ENCODE measurements at places on chromosomes 13 and 19.
A peak's percentile ranks its signal among the peaks of the same experiment; 100 is the strongest.

- peak; percentile 94 for DNase-seq
Observed at GRCh38 chr19:18224525-18225354, 1.5 kb downstream of the PDE4C start.

DNA sequence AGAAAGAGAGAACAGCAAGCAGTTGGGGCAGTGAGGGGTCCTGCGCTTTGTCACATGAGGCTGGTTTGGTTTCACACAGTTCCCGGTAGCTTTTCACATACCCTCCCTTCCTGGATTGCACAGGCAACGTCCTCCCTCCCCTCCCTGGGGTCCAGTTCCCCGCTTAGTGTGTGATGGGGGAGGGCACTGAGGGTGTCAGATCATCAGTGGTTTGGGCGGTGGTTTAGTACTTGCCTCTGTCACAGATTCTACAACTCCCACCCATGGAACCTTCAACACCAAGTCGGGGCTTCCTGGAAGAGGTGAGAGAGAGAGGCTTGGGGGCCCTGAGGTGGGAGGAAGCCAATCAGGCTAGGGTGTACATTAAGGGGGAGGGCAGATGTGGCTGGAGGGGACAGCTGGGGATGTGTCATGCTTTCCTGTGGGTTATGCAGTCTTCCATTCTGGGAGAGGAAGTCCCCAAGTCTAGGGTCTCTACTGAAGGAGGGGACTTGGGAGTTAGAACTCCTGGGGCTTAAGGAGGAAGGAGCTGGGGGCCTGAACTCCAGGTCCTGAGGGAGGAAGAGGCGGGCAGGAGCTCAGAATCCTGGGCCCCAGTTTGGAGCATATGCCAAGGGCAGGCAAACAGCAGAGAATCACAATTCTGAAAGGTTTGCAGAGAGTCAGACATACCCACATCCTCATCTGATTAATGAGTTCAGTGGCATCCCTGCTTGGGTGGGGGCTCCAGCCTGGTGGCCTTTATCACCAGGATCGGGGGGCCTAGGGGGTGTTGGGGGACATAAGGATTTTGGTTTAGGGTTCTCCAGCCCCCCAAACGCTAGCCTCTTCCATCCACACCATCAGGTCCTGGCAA lies at the start of gene NKG7:
NKG7 (minus strand) TSS at position 6 of the 856 bp plus-strand sequence. CDS start 119 bp downstream, outside the sequence.
- DNase-seq: no peak

DNA sequence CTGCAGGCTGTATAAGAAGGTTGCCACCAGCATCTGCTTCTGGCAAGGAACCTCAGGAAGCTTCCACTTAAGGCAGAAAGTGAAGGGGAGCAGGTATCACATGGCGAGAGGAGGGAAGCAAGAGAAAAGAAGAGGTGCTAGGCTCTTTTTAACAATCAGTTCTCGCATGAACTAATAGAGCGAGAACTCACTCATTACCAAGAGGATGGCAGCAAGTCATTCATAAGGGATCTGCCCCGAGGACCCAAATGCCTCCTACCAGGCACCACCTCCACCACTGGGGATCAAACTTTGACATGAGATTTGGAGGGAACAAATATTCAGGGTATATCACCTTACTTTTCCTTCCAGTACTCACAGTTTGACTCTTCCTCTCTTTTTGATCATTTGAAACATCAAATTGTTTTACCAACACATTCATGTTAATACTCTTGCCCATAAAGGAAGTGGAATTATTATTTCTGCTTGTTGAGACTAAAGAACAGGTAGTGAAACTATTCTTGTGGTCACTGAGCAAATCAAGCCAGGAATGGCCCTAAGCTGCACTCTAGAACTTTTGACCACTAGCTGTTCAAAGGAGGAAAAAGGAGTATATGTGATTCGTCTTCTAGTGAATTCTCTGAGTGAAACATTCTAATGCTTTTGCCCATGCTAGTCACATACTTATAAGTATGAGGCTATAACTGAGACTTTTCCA lies 45.0 kb downstream of the LACC1 start:
- no peak for DNase-seq

GRCh38 chr13:99299920-99300341 lies 7.3 kb downstream of the GPR183 start:
- no peak for DNase-seq

DNA sequence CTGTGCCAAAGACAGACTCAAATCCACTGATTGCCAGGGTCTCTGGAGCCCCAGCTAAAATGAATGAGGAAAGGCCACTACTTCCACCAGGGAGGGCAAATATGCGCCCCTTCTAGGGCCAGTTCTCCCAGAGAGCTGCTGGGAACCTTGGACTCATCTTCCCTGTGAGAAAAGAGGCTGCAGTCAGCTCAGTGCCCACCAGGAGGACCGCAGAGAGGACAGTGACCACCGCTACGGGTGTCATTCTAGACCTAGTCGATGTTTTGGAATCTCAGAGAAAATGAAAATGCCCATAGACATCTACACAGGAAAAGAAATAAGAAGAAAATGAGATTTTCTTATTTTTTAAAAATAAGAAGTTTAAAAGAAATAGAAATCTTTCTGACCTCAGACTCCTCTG lies 235.1 kb downstream of the UQCRFS1 start:
- no peak for DNase-seq

DNA sequence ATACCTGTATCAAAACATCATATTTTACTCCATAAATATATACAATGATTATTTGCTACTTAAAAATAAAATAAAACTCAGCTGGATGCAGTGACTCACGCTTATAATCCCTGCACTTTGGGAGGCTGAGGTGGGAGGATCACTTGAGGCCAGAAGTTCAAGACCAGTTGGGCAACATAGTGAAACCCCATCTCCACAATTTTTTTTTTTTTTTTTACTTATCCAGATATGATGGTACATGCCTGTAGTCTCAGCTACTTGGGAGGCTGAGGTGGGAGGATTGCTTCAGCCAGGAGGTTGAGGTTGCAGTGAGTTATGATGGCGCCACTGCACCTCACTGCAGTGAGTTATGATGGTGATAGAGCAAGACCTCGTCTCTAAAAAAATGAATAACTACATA lies 22.4 kb downstream of the POU2F2 start:
- no peak for DNase-seq

DNA sequence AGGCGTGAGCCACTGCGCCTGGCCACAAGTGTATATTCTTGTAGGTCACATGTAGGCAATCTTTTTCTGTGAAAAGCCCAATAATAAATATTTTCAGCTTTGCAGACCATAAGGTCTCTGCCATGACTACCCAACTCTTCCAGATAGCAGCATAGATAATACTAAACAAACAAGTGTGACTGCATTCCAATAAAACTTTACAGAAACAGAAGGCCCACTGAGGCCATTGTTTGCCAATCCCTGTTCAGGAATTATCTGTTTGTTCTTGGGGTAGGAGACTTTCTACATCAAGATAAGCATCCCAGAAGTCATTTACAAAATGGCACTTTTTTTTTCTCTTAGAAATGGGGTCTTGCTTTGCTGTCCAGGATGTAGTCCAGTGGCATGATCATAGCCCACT lies 2.8 kb upstream of the ZNF329 start:
- DNase-seq: no peak

DNA sequence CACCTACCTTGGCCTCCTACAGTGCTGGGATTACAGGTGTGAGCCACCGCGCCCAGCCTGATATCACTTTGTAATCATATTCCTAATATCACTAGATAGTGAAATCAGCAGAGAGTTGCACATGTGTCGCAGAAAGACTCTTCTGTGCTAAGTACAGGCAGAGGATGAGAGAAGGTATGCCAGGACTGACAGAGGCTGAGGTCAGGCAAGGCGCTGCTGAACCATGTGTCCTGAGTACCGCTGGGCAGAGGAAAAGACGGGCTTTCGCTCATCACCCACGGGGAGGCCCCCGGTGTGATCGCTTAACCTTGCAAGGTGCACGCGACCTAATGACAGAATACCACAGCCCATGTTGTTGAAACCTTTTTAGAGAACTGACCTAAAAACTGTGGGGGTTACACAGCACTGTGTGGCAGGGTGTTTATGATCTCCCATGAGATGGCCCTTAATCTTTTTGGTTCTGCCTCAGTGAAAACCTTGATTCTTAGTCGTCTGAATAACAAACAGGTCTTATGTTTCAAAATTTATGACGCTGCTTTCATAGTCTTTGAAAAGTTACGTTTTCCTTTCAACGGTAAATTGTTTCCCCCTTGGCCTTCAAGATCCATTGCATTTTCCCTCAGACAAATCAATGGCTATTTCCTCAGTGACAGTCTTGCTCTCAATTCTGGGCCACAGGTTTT lies 12.2 kb downstream of the GJA3 start:
- DNase-seq: no peak

DNA sequence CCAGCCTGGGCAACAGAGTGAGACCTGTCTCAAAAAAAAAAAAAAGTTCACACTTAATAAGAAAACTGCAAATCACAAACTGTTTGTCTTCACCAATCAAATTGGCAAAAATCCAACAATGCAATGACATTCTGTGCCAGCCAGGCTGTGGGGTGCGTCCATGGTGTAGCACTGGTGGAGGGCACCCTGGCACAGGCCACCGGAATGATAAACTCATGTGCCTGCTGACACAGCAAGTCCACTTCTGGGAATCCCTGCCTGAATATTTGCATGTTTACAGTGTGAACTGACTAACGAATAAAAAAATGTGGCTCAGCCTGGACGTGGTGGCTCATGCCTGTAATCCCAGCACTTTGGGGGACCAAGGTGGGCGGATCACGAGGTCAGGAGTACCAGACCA lies 1.6 kb upstream of the LRRC25 start:
- DNase-seq: no peak

DNA sequence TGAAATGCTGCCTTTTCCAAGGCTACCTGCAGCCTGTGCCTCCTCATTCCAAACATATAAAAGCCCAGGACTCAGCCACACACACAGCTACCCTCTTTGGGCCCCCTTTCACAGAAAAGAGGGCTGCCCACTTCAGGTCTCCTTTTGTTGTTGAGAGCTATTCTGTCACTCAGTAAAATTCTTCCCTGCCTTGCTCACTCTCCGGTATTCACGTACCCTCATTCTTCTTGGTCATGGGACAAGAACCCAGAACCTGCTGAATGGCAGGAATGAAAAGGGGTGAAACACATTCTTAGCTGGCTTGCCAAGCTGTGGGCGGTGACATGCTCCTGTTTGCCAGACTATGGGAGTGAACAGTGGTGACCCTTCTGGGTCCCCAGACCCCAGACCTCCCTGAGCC lies 338.0 kb upstream of the ATXN8OS start:
- DNase-seq: no peak

- no peak for DNase-seq
Observed at GRCh38 chr13:101111894-101112293, 304.4 kb downstream of the NALCN start.

DNA sequence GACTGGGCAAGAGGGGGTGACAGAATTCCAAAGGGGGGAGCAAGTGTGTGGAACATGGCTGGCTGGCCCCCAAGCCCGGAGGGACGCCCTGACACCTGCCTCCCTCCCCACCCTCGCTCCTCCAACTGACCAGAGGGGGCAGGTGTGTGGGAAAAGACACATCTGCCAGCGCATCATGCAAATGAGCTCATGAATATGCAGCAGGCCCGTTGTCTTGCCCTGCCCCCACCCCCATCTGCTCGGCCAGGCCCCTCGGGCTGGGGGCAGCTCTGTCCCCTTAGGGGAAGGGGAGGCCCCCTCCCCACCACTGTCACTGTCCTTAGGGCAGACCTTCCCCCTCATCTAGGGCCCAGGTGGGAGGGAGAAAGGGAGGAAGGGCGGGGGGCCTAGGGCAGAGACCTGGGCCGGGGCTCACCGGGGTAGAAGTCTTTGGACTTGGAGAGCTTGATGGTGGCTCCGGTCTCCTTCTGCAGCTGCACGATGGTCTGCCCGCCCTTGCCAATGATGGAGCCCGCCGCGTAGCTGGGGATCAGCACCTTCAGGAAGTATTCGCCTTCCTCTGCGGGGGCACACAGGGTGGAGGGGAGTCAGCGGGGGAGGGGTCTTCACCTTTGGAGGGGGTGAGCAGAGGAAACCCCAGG lies 12.9 kb downstream of the NOVA2 start:
- no peak for DNase-seq

DNA sequence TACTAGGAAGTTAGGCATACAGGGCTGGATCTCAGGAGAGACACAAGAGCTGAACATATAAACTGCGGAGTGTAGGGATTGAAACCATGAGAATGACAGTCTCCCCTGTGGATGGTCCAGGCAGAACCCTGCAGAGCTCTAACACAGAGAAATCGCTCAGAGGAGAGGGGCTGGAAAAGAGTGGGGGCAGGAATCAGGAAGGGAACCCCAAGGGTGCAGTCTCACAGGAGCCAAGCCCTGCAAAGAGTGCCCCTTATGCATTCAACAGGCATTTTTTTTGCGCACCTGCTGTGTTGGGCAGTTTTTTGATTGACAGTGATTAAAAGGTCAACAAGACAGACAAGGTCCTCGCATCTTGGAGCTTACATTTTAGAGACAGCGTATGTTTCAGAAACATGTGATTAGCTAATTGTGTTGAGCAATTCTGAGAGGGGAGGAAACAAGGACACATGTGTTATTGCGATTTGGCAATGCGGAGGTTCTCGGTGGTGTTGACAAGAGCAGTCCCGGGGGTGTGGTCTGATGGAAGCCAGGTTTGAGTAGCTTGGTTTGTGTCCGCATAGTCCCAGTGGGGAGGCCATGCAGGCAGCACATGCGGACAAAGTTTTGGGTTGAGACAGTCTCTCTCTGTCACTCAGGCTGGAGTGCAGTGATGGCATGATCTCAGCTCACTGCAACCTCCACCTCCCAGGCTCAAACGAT lies 182.6 kb upstream of the IRS2 start:
- no peak for DNase-seq

All from HS-27A (cell line).